ENCODE measurements at places on chromosomes 4 and X. TPM values are rescaled to one million over a fixed set of nuclear protein-coding genes. Genes with fewer than 3 reads are reported as not detected.

GRCh38 chrX:44675362-44676024, 132.8 kb upstream of the FUNDC1 start:
- ATAC-seq: peak; percentile 48

DNA sequence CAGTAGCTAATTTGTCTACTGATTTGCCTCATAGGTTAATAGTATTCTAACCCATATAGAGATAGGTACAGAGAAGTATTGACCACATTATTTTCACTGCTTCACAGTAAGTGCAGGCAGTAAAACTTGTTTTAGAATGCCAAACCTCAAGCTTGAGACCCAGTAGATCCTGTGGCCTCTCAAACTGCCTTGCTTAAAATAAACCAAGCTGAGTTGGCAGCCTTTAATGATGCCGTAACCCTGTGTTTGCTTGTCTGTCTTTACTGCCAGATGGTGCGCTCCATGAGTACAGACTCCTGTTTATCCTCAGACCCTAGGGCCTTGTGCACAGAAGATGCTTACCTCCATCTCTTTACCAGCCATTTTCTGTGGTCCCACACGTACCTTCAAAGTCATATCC, 50.8 kb downstream of the ANXA3 start:
- ATAC-seq: no peak

DNA sequence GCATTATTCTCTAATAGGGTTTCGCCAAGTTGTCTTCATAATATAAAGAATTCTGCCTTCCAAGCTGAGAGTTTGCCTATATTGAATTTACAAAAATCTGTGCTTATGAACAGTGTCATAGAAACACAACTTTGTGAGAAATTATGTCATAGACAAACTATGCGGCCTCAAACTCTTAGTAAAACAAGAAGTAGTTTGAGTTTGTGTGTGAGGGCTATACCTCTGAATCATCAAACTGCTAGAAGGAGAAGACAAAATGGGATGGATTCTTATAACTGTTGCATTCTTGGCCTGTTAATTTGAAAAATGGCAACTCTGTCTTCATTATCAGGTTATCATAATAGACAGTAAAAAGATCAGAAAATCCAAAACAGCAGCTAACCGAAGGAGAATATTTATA, 46.1 kb upstream of the NAP1L5 start:
- no peak for ATAC-seq

- ATAC-seq: no peak
These were observed 23.5 kb upstream of the SPINK2 start for GRCh38 chr4:56844802-56845580.

DNA sequence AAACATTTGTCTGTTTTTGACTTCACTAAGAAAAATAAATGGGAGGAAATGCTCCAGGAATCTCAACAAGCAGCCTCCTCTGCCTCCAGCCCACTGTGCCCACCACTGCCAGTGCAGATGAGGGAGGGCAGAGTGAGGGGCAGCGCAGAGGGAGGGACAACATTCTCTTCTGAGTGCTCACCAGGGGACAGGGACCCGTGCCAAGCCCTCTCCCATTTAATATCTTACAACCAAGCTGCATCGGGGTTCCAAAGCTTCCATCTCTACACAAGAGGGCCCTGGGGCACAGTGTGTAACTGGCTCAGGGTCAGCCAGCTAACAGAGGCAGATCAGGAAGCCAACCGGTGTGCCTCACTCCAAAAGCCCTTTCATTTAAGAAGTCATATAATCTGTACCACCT, 120.4 kb downstream of the NSUN7 start:
- ATAC-seq: no peak

DNA sequence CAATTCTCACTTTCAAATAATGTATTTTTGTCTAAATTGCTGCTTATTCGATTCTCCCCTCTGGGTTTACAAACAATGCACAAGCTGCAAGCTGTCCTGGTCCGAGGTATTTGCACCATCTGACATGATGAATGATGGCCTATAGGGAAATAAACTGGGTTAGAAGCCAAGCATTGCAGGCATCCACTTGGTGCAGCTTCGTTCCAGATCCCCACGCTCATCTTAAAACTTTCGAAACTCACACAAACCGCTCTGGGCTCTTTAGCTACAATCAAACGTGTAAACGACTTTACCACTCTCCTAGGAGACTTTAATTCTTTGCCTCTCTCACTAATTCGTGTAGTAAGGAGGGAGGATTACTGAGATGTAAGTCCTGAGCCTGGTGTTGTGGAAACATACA, 19.0 kb downstream of the PHKA2 start:
- no peak for ATAC-seq

DNA sequence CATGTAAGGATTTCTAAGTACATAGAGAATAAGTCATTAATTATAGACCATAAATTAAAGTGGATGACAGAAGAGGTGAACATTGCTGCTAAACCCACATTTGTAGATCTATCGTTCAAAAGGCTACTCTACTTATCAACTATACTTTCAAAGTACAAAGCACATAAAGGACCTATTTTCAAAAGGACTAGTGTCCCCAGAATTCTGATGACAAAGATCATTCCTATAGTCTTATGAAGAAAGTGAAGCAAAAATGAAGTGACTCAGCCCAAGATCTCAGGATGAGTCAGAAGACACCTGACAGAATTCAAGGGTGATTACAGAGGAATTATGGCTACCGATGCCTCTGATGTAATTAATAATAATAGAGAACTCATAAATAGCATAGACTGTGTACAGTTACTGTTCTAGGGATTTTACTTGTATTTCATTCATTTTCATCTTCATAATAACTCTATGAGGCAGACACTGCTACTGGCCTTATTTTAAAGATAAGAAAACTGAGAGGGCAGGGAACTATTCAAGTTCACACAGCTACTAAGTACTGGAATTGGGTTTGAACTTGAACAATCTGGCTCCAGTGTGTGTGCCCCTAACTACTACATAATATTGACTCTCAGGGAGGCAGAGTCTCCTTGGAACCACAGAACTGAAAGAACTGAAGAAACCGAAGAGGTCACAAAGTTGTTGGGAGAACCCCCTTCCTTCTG, 17.1 kb downstream of the USP46 start:
- ATAC-seq: no peak

GRCh38 chrX:17012465-17012864, 66.0 kb downstream of the REPS2 start:
- ATAC-seq: no peak

DNA sequence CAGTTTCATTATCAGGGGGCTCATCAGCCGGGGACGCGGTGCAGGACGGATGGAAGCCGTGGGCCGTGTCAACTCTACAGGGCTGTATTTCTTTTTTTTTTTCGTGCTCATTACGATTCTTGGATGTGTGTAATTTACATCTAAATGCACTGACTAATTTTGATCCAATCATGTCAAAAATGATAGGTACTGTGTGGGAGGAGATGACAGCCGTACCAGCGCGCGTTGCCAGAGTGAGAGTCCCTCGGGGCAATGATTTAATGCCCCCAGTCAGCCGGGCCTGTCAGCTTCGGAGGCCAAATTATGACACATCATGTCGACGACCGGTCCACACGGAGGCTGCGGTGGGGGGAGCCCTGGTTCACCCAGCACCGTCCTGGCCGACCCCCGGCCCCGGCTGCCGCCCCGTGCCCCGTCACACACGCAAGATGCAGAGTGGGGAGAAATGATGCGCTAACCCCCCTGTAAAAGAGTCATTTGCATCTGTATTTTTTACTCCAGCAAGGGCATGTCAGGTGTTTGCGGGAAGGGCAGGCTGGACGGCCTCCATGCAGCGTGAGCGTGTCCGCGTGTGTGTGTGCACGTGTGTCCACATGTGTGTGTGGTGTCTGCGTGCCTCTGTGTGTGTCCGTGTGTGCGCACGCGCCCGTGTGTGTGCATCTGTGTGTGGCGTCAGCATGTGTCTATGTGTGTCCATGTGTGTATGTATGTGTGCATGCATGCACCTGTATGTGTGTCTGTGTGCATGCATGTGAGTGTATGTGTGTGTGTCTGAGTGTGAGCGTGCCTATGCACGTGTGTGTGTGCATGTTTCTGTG, 74.3 kb upstream of the PPP2R3B start:
- ATAC-seq: no peak

DNA sequence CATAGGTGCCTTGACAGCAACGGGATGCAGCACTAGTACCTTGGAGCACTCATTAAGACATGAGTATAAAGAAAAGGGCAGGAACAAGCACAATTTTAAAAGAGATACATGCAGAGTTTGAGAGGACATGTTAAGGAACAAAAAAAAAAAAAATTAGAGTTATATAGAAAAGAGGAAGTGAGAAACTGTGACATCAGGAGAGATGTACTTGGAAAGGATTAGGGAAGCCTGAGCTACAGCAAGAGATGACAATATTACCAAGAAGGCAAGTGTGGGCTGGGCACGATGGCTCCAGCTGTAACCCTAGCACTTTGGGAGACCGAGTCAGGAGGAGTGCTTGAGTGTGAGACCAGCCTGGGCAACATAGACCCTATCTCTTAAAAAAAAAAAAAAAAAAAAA, 37.4 kb downstream of the GPR143 start:
- no peak for ATAC-seq

- no peak for ATAC-seq
These were observed 4.2 kb downstream of the DCTD start for GRCh38 chr4:182913036-182913435.

GRCh38 chr4:64014647-64015046, 394.6 kb downstream of the TECRL start:
- ATAC-seq: no peak

DNA sequence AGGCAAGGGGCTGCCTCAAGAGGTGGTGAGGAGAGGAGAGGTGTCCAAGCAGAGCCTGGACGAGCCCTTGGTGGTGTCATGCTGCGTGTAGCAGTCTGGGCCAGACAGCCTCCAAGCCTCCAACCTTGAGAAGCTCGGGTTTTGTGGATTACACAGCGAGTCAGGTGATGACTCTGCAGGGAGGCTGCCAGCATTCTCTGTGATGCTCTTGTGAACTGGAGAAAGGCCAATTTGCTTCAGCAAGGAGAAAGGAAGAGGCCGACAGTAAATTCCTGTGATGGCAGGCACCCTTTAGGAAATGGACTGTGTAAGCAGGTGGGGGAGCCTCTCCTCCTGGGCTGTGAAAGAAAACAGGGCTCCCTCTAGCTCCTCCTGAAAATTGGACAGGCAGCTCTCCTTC, 36.0 kb upstream of the CD99L2 start:
- peak; percentile 34 for ATAC-seq

Gene APELA
- not detected for total RNA-seq

Gene SH3RF1
- total RNA-seq: 11.7 TPM

Gene SH2D1A
- 7.7 TPM for total RNA-seq

Gene PCDH10
- total RNA-seq: 18.1 TPM

All from gastroesophageal sphincter (tissue), 4 donors.